ENCODE measurements at places on chromosomes 13 and 19.

- no peak for DNase-seq
Measured at GRCh38 chr13:27421101-27421871, 3.1 kb upstream of the GTF3A start.

GRCh38 chr13:48431987-48432615 is 19.2 kb upstream of the LPAR6 start:
- no peak for DNase-seq

- DNase-seq = peak; percentile 92
Measured at GRCh38 chr19:6767357-6768235, at the start of gene SH2D3A. SH2D3A (minus strand) TSS chr19:6767435; CDS start chr19:6763748, 3,687 bp downstream.

GRCh38 chr13:49877629-49878218 is 58.4 kb downstream of the SPRYD7 start:
- no peak for DNase-seq

- no peak for DNase-seq
Measured at GRCh38 chr13:40158218-40158617, 502.8 kb downstream of the COG6 start.

- no peak for DNase-seq
Measured at GRCh38 chr19:41166944-41167804, 25.8 kb upstream of the CYP2S1 start.

- no peak for DNase-seq
Measured at GRCh38 chr19:4456476-4456842, 1.1 kb downstream of the UBXN6 start.

- no peak for DNase-seq
Measured at GRCh38 chr13:110157718-110158117, 149.2 kb downstream of the COL4A1 start.

- DNase-seq = no peak
Measured at GRCh38 chr13:26219726-26220125, 2.4 kb downstream of the RNF6 start.

- DNase-seq = no peak
Measured at GRCh38 chr13:40508767-40509342, 157.6 kb downstream of the FOXO1 start.

DNA sequence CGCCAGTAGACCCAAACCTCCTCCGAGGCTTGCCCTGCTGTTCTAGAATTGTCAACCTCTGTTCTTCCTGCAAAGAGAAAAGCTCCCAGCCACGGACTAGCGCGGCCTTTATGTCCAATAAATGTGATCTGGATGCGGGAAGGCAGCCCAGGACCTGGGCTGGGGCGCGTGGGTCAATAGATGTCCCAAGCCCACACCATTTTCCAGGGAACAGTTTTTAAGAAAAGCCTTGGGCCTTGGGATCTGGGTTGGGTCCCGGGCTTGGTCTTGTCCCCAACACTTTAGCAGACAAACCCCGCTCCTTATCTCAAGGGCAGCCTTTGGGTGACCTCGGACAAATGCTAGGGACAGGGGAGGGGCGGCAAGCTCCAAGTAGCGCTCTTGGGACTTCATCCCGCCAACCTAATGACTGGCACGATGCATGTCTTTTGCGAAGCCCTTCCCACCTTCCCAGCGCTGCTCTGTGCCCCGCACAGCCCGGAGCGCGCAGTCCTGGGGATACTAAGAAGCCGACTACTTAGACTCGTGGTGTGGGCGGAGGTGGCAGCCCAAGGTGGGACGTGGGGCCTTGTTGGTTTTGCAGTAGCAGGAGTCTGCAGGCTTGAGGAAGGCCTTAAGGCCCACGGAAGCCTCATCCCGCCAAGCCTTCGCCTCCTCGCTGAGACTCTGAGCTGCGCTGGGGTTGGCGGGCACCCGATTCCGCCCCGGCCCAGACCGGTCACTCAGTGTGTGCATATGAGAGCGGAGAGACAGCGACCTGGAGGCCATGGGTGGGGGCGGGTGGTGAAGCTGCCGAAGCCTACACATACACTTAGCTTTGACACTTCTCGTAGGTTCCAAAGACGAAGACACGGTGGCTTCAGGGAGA is 10.8 kb downstream of the SOX21 start:
- no peak for DNase-seq

DNA sequence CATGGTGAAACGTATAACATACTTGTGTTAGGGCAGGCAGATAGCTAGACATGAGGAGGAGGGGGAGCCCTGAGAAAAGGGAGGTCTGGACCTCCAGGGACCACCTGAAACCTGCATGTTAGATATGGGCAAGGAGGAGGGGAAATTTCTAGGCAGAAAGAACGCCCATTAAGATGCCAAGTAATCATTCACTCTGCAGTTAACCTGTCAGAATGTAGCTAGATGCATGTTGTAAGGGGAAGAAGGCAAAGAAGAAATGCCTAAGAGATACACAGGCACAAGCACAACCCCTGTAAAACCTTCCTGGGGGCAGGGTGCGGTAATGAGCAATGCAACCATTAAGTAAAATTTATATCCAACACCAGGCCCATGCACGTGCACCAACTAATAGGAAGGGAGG is 1055.3 kb upstream of the SPRY2 start:
- no peak for DNase-seq

DNA sequence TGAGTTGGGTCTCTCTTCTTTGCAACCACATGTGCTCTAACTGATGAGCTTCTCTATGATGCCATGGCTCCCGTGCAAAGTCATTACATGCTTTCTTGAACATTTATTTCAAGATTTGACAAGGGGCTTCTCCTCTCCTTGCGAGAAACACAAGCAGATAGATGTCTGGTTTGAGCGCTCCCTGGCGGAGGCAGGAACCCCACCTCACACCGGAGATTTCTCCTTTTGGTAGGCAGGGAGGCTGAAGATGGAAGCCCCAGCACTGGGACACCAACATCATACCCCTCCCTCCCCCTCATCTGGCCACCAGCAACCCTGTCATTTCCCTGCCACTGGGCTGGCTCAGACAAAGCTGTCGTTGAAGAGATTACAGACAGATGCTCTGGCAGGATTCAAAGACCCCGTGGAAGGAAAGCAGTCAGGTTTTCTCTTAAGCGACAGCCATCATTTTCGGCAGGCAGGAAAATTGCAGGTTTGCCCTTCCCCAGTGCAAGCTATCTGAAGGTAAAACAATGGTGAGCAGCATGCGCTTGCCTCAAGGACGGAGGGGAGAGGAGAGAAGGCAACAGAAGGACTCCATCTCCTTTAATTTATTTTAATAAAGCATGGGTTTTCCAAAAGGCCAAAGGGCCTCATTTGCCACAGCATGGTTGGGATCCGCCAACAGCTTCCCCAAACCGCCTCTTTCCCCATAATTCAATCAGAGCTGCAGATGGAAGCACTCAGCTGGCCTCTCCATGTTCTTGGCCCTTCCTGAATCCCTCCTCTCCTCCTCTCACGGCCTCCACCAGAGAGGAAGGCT is 344.1 kb upstream of the TSHZ3 start:
- no peak for DNase-seq

GRCh38 chr19:2603334-2603733 is 99.2 kb downstream of the GNG7 start:
- no peak for DNase-seq

- no peak for DNase-seq
Measured at GRCh38 chr13:27130223-27130978, 41.2 kb downstream of the USP12 start.

DNA sequence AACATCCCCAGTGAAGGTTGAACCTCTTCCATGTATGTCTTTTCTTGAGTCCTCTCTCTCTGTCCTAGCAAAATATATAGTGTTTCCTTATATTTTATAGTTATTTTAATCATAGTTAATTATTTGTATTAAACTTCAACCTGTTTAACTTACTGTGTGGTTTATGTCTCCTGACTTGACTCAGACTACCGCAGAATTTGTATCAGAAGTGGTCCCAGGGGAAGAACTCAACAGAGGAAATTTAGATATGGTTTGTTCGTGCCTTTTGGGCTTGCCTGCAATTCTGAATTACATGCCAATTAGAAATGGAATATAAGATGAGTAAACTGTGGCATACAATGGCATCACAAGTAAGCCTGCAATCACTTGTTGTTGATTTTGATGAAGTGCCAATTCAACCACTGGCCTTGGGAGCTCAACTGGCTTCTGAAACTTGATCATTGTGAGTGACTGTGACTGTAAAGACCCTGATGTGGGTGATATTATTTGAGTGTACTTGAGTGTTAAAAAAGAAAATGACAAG is 1459.5 kb upstream of the PCDH20 start:
- DNase-seq = no peak

- DNase-seq = no peak
Measured at GRCh38 chr19:42129399-42130253, 2.6 kb downstream of the POU2F2 start.

- no peak for DNase-seq
Measured at GRCh38 chr19:29088761-29089160, 124.2 kb downstream of the UQCRFS1 start.

- DNase-seq = no peak
Measured at GRCh38 chr13:69168436-69168835, 939.2 kb upstream of the ATXN8OS start.

- no peak for DNase-seq
Measured at GRCh38 chr13:99847318-99847750, 124.2 kb downstream of the ZIC5 start.

GRCh38 chr13:42981853-42982252 is 10.2 kb downstream of the EPSTI1 start:
- DNase-seq = no peak

- DNase-seq = no peak
Measured at GRCh38 chr13:89239361-89240127, 1568.4 kb downstream of the SLITRK5 start.

- no peak for DNase-seq
Measured at GRCh38 chr19:3100747-3101730, 6.9 kb downstream of the GNA11 start.

DNA sequence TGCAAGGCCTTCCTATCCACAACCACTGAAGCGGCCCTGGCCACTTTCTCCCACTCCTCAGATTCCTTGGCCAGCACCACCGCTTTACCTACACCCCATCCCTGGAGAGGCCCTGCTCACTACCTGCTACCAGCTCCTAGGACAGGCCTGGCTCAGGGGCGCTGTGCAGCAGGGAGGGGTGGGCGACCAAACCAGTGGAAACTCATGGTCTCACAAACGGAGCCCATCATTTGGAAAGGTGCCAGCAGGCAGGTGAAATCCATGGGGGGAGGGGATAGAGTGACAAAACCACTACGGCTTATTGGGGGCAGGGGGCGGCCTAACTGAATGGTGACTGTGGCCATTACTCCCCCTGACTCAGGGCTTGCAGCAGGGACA is 27.6 kb downstream of the C19orf47 start:
- DNase-seq = no peak

DNA sequence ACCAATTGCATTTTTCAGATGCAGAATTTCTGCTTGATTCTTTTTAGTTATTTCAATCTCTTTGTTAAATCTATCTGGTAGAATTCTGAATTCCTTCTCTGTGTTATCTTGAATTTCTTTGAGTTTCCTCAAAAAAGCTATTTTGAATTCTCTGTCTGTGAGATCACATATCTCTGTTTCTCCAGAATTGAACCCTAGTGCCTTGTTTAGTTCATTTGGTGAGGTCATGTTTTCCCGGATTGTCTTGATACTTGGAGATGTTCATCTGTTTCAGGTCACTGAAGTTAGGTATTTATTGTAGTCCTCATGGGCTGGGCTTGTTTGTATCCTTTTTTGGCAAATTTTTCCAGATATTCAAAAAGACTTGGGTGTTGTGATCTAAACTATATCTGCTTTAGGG is 202.9 kb upstream of the SERP2 start:
- DNase-seq = no peak

DNA sequence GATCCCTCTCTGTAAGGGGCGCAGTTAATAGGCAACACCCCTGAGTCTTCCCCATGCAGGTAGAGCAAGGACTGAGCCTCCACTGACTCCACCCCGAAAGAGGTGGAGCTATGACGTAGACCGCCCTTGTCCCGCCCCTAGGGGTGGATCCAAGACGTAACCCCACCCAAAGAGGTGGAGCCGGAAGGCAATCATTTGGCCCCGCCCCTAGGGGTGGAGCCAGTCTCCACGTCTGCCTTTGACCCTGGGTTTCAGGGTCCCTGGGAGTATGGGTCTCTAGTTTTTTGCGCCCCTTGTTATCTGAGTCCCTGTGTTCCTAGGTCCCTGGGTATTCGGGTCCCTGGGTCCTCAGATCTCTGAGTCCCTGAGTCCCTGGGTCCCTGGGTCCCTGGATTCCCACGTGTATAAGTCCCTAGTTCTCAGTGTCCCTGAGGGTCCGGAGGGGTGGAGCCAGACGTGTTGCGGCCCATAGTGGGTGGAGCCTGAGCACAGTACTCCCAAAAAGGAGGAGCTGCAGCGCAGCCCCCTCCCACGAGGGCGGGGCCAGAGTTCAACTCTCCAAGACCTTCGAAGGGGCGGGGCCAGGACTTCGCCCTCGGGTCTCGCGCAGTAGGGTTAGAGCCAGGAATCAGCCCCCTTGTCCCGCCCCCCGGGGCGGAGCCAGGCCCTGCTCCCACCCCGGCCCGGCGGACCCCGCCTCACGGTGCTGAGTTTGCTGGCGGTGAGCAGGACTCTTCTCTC is 5.3 kb downstream of the DENND1C start:
- DNase-seq = no peak

- DNase-seq = no peak
Measured at GRCh38 chr19:30497034-30497433, 124.8 kb downstream of the ZNF536 start.

- DNase-seq = no peak
Measured at GRCh38 chr19:13281567-13282291, 131.5 kb downstream of the IER2 start.

GRCh38 chr13:94661406-94661805 is 50.9 kb downstream of the SOX21 start:
- DNase-seq = no peak

GRCh38 chr19:12137221-12137940 is 2.8 kb downstream of the ZNF20 start:
- DNase-seq = no peak

DNA sequence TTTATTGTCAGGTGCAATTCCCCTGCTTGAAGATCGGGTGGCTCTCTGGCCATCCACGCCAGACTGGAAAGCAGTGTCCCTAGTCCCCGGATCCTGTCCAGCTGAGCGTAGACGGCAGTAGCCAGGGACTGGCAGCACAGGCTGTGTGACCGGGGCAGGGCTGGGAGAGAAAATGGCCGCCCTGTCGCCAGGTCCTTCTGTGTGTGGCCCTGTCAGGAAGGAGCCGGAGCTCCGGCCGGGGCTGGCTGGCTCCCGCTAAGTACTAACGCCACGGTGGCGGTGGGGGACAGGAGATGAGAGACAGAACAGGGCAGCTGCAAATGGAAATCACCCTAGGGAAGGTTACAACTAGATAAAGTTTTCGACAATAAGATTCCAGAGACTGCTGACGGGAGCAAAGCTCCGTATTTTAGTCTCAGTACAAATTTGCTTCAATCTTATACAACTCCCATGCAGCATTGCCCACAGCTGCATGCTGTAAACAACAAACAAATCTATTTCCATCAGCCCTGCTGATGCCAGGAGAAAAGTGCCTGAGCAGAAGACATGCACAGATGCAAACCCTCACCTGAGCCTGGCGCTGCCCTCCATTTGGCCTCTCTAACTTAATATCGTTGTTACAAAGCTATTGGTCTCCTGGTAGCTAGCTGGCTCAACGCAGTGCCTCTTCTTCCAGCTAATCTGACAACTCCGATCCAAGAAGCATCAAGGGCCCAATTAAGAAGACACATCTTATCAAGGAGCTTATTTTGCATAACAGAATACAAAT is 253.0 kb downstream of the TSHZ3 start:
- DNase-seq = no peak

Measured in activated naive CD4-positive, alpha-beta T cell (primary cell).